ENCODE measurements at places on chromosomes 5 and 9.

- DNase-seq, result no peak
Observed at GRCh38 chr9:27451207-27451797, 72.8 kb upstream of the IFNK start.

- no peak for DNase-seq
Observed at GRCh38 chr5:156949424-156949823, 13.6 kb downstream of the TIMD4 start.

GRCh38 chr5:175215906-175216305, 228.1 kb downstream of the DRD1 start:
- DNase-seq, result no peak

GRCh38 chr9:121780177-121781040, 129.0 kb downstream of the DAB2IP start:
- DNase-seq, result no peak

DNA sequence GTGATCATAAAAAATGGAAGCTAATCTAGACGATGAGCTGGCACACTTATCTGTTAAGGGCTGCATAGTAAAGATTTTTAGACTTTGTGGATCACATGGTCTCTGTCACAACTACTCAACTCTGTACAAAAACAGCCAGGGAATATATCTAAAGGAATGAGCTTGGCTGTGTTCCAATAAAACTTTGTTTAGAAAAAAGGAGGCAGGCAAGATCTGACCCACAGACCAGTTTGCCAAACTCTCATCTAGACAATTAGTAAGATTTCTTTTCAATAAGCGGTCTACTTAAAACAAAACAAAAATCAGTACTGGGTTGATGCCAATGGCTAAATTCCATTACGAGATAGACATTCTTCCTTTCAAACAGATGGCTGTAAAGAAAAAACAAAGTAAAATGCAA, 53.0 kb upstream of the RETREG1 start:
- no peak for DNase-seq

- DNase-seq, result no peak
Observed at GRCh38 chr9:5438301-5439162, 807 bp upstream of the PLGRKT start.

- no peak for DNase-seq
Observed at GRCh38 chr9:84808416-84808815, 138.9 kb downstream of the NTRK2 start.

GRCh38 chr5:160271396-160271795, 41.0 kb downstream of the CCNJL start:
- DNase-seq, result no peak

DNA sequence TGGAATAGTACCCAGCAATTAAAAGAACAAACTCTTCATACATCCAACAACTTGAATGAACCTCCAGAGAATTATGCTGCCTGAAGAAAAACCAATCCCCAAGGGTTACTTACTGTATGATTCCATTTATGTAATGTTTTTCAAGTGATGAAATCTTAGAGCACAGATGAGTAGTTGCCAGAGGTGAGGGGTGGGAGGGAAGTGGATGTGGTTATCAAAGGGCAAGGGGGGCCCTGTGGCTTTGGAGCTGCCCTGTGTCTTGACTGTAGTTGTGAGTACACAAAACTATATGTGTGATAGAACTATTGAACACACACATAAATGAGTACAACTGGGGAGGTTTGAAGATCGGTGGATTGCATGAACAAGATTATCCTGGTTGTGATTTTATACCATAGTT, 115.8 kb upstream of the SLC25A48 start:
- DNase-seq, result no peak

DNA sequence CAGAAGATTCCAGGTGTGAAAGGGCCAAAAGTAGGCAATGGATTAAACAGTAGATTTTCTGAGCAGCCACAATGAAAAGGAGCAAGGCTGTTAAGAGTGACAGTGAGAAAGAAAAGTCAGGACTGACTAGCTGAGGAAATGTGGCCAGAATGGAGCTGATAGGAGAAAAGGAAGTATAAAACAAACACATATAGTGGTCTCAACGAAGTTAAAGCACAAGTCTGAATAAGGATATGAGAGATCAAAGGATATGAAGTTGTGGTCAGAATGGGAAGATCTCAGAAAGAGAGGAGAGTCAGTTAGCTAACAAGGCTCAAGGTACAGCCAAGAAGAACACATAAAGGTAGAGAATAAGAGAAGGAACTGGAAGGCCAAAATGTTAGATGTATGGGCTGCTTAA, 39.9 kb downstream of the FNIP1 start:
- DNase-seq, result no peak

DNA sequence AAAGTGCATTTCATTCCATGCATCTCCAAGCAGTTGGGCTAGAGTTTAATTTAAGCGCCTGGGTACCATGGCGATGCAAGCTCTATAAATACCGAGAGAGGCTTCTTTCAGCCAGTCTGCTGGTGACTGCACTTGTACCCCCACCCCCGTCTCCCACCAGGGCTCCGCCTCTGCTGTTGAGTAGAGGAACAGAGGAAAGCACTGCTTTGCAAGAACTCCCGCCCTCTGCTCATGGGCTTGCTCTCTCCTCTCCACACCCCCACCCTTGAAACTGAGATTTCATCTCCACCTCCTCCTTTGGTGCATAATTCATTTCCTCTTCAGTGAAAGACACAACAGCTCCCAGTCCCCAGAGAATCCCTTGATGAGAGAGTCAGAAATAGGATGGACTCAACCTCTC, 5.1 kb upstream of the WWC1 start:
- DNase-seq, result no peak

DNA sequence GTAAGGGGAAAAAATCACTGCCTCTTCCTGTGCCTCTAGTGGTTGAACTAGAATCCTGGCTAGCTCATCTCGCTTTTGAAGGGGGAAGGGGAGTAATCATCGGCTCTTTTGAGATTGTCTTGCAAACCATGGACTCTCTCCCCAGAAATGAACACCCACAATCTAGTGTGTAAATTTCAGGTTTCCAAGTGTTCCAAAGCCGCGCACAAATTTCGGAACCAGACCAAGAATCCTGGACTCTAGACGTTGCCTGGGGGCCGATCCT, 4.9 kb upstream of the FOXE1 start:
- DNase-seq, result no peak

DNA sequence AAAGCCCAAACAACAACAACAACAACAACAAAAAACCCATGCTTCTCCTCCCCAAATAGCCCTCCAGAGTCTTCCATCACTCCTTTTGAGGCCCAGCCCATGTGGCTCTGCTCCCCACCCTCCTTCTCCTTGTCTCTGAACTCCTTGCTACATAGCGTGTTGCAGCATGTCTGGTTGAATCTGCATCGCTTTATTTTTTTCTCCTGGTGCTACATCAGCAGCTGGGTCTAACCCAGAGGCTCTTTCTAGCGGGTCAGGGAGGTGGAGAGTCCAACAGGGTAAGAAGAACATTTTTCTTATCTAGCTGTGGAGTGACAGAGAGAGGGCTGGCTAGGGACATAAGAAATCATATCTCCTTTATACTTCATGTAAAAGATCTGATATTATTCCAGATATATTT, 18.4 kb downstream of the NXNL2 start:
- no peak for DNase-seq

- DNase-seq, result no peak
Observed at GRCh38 chr9:95181835-95182234, 135.7 kb downstream of the FANCC start.

GRCh38 chr9:81083067-81083466, 606.3 kb downstream of the TLE1 start:
- no peak for DNase-seq

- DNase-seq, result no peak
Observed at GRCh38 chr5:55004729-55005128, 19.3 kb upstream of the GZMK start.

DNA sequence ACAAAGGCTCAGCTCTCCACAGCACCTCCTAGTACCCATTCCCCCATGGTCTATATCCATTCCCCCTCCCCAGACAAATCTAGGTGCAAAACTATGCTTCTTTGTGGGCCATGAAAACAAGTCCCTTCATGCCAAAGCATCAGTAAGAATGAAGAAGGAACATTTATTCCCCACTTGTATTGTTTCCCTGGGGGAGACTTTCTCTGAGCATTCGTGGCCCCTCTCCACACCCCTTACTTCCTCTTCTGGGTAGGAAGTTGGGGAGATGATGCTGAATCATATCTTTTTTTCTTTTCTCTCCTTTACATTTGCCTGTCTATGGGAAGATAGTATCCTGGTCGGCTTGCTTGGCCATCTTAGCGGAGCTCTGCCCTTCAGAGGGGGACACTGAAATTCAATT, 246.8 kb downstream of the NSG2 start:
- no peak for DNase-seq

DNA sequence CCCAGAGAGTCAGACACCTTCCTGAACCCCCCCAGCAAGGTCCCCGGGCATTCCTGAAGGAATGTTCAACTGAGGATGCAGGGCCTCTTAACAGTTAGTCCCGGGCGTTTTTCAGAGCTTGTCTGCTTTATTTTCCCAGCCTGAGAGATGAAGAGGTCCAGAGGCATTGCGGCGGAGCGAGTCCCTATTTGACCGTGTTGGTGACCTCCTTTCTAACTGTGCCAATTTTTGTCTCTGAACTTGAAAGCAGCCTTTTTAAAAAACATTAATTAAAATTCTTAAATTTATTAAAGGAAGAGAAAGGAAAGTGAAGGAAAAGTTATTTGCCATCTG, 433 bp upstream of the PTAR1 start:
- DNase-seq, result no peak

All from substantia nigra (tissue), 51 donors.